ENCODE measurements at places on chromosomes 2 and 18.

- DNase-seq: no peak
Observed at GRCh38 chr2:157257312-157258252, at the start of gene GALNT5. Gene GALNT5, plus strand, starts transcription at chr2:157257705. Its CDS starts 378 bp downstream, at chr2:157258083.

GRCh38 chr2:31170071-31170698, 31.9 kb upstream of the GALNT14 start:
- peak; percentile 65 for DNase-seq

GRCh38 chr2:108607706-108608301, 73.5 kb downstream of the LIMS1 start:
- DNase-seq: no peak

GRCh38 chr2:191869781-191870180, 22.9 kb upstream of the CAVIN2 start:
- no peak for DNase-seq

- no peak for DNase-seq
Observed at GRCh38 chr2:207115715-207116364, 49.9 kb downstream of the KLF7 start.
